ENCODE measurements at places on chromosomes 7 and 10.

- H3K4me1 ChIP-seq: peaks cover 7% of the 10 kb centered on the region
- no peak overlapping the region for H3K4me3 ChIP-seq
- no peak for DNase-seq
- no peaks in the 10 kb centered on the region for H3K36me3 ChIP-seq
- H3K27me3 ChIP-seq: peaks cover 10% of the 10 kb centered on the region
These were observed 21.6 kb upstream of the LIMK1 start for GRCh38 chr7:74061840-74062539.

DNA sequence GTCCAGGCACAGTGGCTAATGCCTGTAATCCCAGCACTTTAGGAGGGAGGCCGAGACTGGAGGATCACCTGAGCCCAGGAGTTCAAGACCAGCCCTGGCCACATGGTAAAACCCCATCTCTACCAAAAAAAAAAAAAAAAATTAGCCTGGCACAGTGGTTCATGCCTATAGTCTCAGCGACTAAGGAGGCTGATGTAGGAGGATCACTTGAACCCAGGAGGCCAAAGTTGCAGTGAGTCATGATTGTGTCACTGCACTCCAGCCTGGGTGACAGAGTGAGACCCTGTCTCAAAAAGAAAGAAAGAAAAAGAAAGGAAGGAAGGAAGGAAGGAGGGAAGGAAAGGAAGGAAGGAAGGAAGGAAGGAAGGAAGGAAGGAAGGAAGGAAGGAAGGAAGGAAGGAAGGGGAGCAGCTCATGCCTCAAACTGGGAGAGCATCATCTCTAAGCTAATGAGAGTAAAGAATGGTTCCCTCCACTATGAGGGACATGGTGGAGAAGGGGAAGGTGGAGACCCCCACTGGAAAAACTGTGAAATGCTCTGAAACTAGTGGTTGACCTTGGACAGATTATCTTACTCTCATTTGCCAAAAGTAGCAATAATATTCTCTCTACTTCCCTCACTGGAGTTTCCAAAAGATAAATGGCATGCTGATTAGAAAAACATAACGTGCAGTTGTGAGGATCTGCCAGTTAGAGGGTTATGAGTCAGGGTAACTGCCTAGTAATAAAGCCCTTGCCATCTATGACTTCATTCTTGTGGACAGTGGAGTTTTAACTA lies 16.8 kb downstream of the GIMAP5 start:
- no peaks in the 10 kb centered on the region for H3K27me3 ChIP-seq
- H3K36me3 ChIP-seq: no peaks in the 10 kb centered on the region
- H3K27ac ChIP-seq: no peak overlapping the region
- no peak for DNase-seq
- no peak overlapping the region for H3K4me3 ChIP-seq
- H3K4me1 ChIP-seq: no peaks in the 10 kb centered on the region

DNA sequence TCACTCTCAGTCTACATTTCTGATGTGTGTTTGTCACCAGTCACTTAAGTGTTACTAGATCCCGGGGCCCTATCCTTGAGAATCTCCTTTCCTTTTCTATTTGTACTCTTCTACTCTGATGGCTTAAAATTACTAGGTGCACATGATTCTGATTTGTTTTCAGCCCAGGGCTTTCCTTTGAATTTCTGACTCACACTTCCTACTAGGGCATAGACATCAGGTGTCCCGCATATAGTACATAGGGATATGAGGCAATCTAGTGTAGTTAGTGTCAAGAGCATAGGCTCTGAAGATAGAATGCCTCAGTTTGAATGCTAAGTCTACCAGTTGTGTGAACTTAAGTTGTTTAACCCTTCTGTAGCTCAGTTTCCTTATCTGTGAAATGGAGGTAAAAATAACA lies 49.4 kb upstream of the LRRN3 start:
- H3K27me3 ChIP-seq: no peaks in the 10 kb centered on the region
- H3K27ac ChIP-seq: no peak overlapping the region
- no peak for DNase-seq
- H3K4me3 ChIP-seq: no peak overlapping the region
- no peaks in the 10 kb centered on the region for H3K36me3 ChIP-seq

DNA sequence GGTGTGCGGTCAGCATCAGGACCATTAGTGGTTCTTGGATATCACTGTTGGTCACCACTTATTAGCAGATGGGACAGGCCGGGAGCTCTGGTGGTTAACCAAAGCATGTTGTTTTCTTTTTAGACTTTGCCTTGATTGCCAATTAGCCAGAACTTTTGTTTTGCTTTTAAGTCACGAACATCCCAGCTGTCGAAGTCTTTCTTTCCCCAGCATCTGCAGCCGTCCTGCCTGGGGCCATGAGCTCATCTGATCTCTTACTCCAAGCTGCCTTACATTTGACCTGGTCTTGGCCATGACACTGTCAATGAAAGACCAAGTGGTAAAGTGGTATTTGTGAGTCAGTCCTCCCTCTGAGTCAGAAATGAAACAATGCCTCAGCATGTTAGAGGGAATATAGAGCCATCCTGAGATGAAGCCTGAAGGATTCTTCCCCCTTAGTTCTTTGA lies 53.9 kb upstream of the CREB5 start:
- H3K4me1 ChIP-seq: peaks cover 48% of the 10 kb centered on the region
- no peak for DNase-seq
- H3K27me3 ChIP-seq: no peaks in the 10 kb centered on the region
- no peaks in the 10 kb centered on the region for H3K36me3 ChIP-seq
- no peak overlapping the region for H3K4me3 ChIP-seq

DNA sequence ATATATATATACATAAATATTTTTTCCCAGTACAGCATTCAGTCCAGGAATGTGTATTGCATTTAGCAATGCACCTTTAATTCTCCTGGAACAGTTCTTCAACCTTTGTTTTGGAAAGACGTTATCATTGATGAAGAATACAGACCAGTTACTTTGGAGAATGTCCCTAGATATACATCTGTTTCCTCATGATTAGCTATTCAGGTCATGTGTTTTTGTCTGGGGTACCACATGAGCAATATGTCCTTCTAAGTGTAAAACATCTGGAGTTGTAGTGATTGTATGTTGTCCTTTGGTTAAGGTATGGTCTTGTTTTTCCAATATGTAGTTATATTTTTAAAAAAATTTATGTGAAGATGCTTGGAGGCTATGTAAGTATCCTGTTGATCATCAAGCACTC lies 10.2 kb downstream of the BZW2 start:
- H3K27me3 ChIP-seq: no peaks in the 10 kb centered on the region
- peaks cover 30% of the 10 kb centered on the region for H3K4me1 ChIP-seq
- peaks cover 3% of the 10 kb centered on the region for H3K36me3 ChIP-seq
- no peak for DNase-seq
- no peak overlapping the region for H3K27ac ChIP-seq
